GM12878 (cell line): ENCODE measurements at places on chromosomes 3 and 15. TPM values are rescaled to one million over a fixed set of nuclear protein-coding genes. Genes with fewer than 3 reads are reported as not detected.

The BLOC1S6 gene
- 25.6 and 34.5 TPM in 2 replicates for total RNA-seq

DNA sequence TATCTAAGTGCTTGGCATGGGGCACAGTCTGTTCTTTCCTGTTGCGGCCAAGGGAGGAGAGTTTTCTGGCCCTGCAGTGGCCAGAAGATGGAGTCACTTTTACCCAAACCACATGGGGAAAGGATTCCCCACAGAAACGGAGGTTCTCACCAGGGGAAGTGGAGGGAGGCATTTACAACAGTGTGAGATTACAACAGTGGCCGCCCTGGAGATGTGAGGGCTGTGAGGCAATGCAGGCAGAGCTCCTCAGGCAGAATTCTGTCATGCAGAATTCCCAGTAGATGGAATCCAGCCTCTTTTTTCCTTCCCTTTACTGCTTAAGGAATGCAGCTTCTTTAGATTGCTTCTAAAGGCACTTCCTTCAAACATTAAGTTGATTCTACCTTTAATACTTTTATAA lies 83.1 kb downstream of the CACNA1D start:
- no peak for DNase-seq

The CYP1A1 gene
- not detected in 2 replicates for total RNA-seq

DNA sequence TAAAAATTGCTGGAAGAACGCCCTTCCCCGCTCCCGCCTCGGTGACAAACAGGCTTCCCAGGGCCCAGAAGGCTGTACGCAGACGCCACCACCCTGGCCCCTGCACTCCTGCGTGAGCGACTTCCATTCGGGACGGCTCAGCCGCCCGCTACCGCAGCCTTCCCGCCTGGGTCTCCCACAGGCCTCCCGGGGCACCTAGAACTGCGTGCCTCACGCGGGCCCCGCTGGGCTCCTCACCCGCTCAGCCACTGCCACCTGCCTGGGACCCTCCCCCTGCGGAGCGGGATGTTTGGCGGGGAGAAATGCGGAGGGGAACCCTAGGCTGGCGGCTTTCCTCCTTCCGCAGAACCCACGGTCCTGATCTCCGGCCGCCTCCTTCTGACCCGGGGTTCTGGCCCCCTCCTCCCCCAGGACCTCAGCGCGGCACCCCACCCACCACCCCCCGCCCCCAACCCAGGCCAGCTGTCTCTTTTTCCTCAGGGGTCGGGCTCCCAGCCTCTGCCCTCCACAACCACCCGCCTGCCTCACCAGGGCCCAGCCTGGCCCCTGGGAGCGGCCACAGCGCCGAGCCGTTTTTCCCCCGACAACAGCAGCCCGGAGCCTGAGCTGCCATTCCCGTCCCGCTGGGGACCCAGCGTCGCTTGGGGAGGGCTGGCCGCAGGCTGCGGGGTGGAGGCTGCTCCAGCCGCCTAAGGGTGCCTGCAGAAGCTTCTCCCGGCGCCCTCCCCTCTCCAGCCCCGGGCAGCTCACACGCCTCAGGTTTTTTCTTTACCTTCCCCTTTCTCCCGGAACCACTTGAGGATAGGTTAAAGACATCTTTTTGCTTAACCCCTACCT lies 27.6 kb upstream of the RAB7A start:
- no peak for DNase-seq

DNA sequence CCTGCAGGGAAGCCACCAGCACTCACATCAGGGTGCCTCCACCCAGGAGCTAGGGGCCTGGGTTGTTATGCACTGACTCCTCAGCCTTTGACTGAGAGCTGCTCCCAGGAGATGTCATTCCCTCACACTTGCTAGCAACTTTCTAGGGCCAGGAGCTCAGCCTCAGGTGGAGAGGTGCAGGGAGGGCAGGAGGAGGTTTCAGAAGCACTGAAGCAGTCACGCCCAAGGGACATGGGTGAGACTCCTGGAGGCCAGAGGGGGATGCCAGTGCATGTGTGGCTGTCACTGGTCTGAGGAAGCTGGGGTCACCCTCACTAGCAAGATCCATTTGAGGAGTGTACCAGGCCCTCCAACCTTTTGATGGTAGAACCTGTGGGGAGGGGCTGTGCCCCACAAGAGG lies 271.2 kb downstream of the PLCL2 start:
- no peak for DNase-seq

- no peak for DNase-seq
Observed at GRCh38 chr3:116864590-116864927, 155.0 kb downstream of the TUSC7 start.

- DNase-seq: no peak
Observed at GRCh38 chr15:60844511-60845174, 365.7 kb upstream of the ICE2 start.
